Urothelium cell line (cell line): ENCODE measurements at places on chromosomes 2 and 18.

- no peak for DNase-seq
Observed at GRCh38 chr18:35705988-35706387, 124.4 kb downstream of the GALNT1 start.

- no peak for DNase-seq
Observed at GRCh38 chr2:68414876-68415275, 49.8 kb downstream of the PLEK start.

DNA sequence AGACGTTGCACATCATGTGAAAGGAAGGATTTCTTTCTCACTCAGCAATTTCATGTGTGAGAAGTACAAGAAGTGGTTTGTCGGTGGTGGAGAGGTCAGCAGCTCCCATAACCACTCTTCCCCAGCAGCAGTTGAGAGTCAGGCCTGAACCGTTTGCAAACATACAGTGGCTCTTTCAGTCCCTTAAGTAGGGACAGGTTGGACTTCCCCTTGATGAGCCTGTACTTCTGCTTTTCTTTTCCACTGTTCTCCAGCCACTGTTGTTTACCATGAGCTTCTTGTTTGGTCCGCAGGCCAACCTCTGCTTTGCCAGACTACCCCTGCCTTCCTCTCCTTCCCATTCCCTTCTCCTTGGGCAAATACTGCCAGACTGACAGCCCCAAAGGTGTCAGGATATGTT is 391.3 kb upstream of the CELF4 start:
- DNase-seq, result no peak

DNA sequence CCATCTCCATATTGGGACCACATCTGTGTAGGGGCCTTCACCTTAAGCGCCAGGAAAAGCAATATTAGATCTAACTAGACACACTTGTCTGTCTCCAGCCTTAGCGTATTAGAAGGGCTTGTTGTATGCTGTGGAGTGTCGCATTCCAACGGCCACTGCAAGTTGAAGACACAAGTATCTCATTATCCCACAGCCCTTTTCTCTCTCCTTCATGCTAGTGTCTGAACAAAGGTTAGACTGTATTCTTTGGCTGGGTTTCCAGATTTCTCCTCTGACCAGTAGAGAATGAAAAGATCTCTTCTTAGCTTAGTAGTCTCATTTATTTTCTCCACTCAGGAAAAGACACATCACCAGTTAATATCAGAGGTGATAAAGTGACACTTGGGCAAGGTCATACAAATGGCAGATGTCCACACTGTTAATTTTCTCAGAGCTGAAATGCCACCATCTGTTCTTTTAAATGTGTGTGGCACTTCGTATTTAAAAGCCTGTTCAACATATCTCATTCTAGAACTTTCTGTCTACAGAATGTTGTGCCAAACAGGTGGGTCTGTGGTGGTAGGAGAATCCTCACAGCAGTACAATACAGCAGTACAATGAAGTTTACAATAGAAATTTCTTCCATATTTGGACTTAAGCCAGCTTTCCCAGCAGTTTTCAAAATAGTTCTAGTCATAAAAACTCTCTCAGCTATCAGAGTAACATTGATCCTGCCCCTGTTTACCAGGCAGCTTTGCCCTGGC is 94.0 kb upstream of the ITGA6 start:
- DNase-seq, result no peak

DNA sequence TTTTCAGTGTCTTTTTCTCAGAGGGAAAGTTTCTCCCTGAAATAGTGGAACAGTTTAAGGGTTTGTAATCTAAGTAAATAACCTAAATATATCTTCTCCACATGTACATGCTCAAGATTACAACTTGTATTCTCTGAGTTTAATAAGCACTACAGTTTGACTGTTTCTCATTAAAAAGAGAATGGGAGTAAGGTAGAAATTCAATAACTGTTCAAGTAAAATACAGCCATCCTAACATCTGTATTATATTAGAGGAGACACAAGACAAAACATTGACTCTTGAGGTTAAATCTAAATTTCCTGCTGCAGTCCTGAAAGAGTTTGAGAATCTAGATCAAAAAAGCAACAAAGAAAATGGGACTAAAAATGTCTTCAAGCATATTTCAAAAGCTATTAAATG is 73.0 kb upstream of the ZNF397 start:
- DNase-seq, result no peak

- DNase-seq, result no peak
Observed at GRCh38 chr18:74370115-74370514, 54.5 kb downstream of the C18orf63 start.

- no peak for DNase-seq
Observed at GRCh38 chr2:240359695-240360094, 75.8 kb upstream of the GPC1 start.

- no peak for DNase-seq
Observed at GRCh38 chr2:54422072-54422581, 34.0 kb upstream of the SPTBN1 start.
